ENCODE measurements at places on chromosomes 4 and X. TPM values are rescaled to one million over a fixed set of nuclear protein-coding genes. Genes with fewer than 3 reads are reported as not detected.

The NOX1 gene
- total RNA-seq, result not detected

The PNMA6F gene
- total RNA-seq, result not detected

The LDOC1 gene
- total RNA-seq, result 5.2 TPM

The TMEM31 gene
- not detected for total RNA-seq

The TCEAL2 gene
- total RNA-seq, result 0.95 TPM

DNA sequence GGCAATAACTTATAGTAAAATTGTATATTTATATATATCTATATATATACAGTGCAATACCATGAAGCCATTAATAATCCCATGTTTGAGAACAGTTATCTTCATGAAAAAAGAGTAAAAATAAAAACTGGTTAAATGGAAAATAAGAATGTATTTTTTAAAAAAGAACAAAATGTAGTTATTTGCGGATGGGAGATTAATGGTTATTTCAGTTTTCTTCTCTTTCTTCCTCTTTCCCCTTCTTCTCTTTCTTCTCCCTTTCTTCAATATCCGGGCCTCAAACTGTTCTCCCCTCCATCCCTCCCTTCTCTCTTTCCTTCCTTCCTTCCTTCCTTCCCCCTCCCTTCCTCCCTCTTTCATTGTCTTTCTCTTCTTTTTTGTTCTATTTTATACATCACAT lies 1301.7 kb upstream of the IGFBP7 start:
- no peak for DNase-seq

DNA sequence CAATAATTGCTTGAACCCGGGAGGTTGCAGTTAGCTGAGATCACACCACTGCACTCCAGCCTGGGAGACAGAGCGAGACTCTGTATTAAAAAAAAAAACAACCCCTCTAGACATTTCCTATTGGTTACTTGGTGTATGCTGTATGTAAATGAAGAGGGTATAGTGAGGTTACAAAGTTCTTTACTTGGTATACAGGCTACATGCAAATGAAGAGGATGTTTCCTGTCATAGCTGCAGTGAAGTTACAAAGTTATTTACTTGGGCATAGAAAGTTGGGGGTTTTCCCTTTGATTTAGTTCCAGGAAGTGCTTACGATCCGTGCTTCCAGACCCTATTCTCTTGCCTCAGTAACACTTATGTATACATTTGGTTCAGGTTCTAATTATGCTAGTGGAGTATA lies 38.4 kb upstream of the CLNK start:
- DNase-seq, result no peak

DNA sequence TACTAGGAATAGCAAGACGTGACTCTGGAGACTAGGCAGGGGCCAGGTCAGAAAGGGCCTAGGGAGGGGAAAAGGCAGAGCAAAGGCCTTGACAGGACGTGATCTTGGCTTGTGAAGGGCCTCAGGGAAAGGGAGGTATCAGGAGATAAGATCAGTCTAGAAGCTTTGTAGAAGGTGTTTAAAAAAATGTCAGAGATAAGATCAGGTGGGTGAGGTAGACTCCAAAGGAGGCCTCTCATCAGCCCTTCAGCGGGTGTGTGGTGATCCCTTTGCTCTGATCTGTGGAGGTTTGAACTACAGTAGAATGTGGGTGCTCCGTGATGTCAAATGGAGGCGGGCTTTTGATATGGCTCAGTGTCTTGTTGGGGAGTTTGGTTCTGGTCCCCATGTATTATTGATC lies 78.8 kb upstream of the PRPS1 start:
- DNase-seq, result no peak

DNA sequence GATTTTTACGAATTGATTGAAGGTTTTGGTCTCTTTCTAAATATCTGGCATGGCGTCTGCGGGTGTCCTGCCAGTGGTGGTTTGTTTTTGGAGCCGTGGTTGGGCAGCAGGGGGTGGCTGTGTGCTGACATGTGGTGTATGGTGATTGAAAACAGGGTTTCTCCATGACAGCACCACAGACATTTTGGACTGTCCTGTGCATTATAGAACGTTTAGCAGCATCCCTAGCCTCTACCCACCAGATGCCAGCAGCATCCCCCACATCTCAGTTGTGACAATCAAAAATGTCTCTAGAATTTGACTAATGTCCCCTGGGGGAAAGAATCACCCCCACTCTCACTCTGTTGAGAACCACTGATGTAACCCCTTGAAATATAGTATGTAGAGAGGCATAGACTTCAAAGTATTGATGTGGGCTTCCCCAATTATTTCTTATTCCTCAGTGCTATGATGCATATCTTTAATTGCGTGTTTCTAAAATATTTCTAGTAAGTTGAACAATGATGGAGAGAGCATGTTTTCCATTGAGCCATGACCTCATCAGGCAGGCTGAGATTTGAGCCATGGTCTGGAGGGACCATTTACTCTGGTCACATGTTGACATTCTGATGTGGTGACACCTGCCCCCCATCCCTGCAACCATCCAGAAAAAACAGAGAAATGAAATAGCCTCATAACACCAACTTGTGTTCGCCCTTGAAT lies 77.4 kb upstream of the MID1 start:
- no peak for DNase-seq

GRCh38 chr4:128162434-128162833 lies 101.3 kb downstream of the LARP1B start:
- DNase-seq, result no peak

GRCh38 chrX:85988353-85988752 lies 59.0 kb downstream of the CHM start:
- no peak for DNase-seq

- no peak for DNase-seq
Observed at GRCh38 chr4:7358100-7358735, 76.5 kb downstream of the PSAPL1 start.

GRCh38 chr4:84699001-84699671 lies 116.2 kb downstream of the CDS1 start:
- DNase-seq, result no peak

DNA sequence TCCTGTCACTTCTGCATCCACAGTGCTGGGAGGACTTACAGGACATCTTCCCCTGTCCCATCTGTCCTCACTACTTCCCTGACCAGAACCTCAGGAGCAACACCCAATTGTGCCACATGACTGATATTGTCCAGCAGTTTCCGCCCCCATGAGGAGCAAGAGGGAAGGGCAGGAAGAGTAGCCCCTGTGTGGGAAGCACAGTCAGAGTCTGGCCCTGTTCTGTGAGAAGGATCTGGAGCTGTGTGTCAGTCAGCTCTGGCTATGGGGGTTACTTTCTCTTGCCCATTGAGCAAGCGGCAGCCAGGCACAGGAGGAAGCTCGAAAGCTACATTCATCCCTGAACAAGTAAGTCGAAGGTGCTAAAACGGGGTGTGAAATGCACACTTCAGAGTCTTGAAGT lies 14.8 kb upstream of the TRIM60 start:
- DNase-seq, result no peak

GRCh38 chrX:48800574-48801279 lies 1.1 kb upstream of the HDAC6 start:
- no peak for DNase-seq

DNA sequence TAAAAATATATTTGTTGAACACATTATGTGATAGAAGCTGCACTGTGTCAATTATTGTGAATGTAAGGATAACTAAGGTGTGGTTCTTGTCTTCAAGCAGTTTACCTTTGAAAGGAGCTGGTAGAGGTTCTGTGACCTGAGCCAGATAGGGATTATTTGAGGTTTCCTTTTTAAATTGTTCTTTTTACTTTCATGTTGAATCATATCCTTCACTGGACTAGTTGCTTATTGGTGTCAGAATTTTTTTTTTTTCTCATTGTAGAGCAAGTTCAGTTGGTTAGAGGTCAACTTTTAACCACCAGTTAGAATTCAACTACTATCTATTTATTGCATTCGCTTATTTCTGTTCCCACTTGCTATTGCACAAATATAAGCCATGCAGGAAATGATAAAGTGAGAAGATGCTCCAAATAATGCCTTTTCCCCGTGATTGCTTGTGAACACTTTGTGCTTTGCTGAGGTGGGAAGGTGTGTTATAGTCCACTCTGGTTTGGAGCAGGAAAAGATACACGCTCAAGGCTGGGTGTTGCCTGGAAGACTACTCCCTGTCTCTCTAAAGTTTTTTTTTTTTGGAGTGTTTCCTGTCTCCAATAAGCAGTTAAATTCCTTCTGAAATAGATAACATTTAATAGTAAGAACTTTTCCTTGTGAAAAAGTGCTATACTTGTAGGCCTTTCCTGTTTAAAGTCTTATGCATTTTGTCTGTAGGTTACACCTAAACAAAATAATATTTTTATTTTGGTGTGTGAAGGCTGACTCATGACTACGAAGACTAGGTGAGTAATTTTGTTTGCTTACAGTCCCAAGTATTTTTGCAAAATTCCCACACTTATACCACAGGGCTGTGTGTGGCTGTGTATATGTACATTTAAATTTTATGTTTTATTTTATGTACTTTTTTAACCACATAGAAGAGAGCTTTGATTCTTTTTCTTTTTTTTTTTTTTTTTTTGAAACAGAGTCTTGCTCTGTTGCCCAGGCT lies 83.8 kb upstream of the LCORL start:
- no peak for DNase-seq

DNA sequence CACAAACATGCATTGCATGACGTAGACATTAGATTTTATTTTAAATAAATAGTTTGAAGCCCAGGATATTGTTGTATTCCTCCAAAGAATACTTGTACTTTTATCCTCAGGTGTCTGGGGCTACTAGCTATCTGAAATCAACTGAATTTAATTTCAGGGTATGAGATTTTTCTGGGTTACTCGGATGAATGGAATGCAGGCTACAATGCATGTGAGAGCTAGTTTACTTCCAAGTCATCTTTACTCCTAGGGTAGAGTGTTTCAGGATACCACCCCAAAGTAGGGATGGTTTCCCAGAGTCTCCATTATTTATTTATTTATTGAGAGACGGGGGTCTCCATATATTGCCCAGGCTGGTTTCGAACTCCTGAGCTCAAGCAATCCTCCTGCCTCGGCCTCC lies 66.4 kb downstream of the HPRT1 start:
- no peak for DNase-seq

- no peak for DNase-seq
Observed at GRCh38 chr4:81040012-81040659, 9.6 kb downstream of the BMP3 start.

DNA sequence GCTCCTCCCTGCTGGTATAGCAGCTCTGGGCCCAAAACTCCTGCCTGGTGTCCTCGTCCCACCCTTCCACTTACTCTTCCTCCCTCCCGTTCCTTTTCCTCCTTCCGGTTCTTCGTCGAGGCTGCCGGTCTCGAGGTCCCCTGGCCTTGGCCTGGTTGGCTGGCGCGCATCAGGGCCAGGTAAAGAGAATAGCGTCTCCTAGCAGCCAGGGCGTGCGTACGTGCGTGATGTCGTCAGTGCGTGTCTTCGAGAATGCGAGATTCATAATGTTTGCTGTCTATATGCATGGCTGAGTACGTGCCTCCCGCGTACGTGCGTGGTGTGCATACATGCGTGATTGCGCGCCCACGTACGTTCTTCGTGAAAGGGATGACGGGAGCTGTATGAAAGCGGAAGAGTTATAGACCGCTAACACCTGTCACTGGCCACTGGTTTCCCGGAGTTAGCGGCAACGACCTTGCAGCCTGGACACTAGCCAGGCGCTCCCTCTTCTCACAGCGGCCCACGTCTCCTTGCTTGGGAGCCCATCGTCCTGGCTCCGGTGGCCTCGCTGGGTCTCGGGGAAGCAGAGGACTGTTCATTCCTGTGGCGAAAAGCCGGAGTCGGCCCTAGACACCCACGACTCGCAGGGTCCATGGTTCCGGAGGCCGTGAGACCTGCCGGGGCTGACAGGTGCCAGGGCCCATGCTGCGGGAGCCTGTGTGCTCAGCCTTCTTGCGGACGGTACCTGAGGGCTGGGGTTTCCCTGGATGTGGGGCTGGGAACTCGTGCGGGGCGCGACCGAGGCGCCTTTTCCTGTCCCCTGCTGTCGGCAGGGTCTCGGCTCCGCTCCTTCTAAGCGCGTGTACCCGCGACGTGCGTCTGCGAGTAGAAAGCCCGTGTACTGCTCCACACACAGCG lies at the start of gene EOLA1:
TSS of gene EOLA1 (plus strand) at position 392 of the 900 bp plus-strand sequence. CDS start 4,619 bp downstream, outside the sequence.
- DNase-seq, result peak; percentile 63

GRCh38 chr4:72442715-72443114 lies 126.3 kb downstream of the ADAMTS3 start:
- DNase-seq, result no peak
